Stimulated activated naive CD4-positive, alpha-beta T cell treated with Interleukin-2 at 50 U/mL for 16 hours (primary cell): ENCODE measurements at places on chromosomes 4 and X.

GRCh38 chr4:154376486-154376885 lies 115.1 kb downstream of the DCHS2 start:
- DNase-seq, result no peak

DNA sequence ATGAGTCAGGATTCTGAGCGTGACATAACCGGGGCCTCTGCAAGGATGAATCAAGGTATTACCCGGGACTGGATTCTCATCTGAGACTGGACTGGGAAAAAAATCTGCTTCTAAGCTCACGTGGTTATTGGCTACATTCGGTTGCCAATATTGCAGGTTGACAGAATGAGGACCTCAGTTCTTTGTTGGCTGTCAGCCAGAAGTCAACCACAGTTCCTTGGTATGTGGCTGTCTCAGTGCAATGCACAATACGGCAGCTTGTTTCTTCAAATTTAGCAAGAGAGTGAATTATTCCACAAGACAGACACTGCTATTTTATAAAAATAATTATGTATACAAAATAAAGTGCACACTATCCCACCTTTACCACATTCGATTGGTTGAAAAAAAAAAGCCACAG lies 424.2 kb downstream of the KLHL4 start:
- no peak for DNase-seq

DNA sequence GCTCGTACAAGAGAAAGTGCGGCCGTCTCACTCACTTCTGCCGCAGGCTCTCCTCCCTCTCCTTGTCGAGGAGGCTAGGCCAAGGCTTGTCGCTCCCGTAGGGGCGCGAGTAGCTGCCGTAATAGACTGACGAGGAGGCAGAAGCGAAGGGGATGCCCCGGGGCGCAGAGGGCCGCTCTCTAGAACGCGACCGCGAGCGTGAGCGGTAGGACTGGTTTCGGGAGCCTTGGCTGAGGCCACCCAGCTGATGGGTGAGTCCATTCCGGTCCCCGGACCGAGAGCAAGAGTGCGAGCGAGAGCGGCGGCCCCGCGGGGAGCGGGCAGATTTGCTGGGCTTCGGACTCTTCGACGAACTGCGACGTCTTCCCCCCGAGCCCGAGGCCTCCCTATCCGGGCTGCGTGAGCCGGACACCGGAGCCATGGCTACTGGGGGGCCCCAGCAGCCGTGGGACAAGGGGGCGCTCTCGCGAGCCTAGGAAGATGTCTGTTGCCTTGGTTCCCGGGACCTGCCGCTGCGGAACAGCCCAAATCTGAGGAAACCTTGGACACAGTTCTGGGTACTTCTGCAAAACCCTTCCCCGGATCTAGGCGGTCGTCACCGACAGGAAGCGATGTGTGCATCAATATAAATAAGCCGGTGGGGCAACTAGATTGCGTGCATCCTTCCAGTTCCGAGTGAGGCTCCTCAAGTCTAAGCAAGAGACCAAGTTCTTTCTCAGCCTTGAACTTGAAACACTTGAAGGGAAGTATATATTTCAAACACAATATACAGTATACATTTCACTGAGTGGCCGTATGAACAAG lies at the start of gene NKAP:
TSS of gene NKAP (minus strand) at position 567 of the 804 bp plus-strand sequence. CDS start at position 421, 146 bp downstream.
- peak; percentile 67 for DNase-seq

GRCh38 chrX:24215272-24215671 lies 65.7 kb downstream of the ZFX start:
- DNase-seq, result no peak

GRCh38 chr4:35464964-35465528 lies 779.3 kb downstream of the ARAP2 start:
- DNase-seq, result no peak

DNA sequence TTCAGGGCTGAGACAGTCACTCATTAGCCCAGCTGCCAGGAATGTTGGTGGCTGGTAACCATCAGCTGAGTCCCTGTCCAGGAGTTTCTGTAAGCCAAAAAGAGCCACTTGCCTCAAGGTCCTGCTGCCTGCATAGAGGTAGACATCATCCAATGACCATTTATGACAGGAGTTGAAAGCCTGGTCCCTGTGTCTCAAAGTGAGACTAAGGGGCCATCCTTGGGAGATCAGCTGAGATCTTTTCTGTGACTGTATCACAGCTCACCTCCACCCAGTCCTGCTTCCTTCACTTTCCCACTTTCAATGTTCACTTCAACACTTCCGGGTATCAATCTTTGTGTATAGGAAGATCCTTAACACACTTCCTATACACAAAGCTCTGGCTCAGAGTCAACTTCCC lies 28.4 kb upstream of the MAOA start:
- no peak for DNase-seq

DNA sequence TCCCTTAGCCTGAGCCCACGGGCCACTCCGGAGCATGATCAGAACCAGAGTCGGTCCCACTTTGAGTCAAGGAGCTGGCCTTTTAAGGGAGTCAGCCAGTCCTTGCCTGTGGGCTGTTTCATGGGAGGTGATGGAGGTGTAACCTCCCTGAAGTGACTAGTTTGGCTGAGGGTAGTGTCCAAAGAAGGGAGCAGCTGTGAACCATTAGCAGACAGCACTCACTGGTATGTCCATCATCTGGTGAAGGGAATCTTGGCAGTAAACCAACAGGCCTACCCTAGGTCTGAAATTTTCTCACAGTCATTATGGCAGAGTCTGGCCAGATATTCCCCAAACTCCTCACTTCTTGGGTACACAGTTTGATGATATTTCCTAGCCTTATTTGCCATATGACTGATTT lies 12.3 kb upstream of the REPS2 start:
- DNase-seq, result no peak

- DNase-seq, result no peak
Measured at GRCh38 chr4:36740796-36741310, 459.4 kb downstream of the DTHD1 start.

DNA sequence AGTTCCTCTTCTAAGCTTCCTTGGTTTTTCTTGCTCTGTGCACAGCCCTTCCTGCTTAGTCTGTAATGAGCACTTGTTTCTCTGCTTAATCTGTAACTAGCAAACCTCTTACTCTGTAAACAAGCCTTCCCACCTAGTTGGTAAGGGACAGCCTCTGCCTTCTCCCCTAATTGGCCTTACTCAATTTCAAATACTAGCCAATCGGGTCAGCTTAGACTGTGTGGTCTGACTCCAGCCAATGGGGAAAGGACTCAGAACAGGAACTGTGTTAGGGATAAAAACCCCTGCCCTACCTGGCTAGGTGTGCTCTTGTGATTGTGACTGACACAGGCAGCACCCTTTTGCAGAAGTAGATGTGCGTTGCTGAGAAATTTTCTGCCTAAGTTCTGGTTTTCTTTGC lies 136.5 kb upstream of the AADAT start:
- no peak for DNase-seq

DNA sequence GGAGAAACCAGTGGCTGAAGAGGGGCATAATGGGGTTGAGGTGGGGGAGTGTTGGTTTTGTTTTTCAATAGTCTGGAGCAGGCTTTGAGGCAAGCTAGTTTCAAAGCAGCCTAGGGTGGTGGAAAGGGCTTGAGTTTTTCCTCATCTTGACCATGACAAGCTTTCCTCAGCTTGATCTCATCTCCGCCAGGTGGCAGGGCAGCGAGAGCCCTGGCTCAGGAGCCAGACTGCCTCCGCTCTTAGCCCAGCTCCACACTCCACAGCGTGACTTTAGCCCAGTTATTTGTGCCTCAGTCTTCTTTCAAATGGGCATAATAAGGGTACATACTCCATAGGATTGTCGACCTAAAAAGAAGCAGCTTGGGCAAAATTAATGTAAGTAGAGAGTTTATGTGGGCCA lies 29.9 kb upstream of the SOWAHD start:
- DNase-seq, result no peak

DNA sequence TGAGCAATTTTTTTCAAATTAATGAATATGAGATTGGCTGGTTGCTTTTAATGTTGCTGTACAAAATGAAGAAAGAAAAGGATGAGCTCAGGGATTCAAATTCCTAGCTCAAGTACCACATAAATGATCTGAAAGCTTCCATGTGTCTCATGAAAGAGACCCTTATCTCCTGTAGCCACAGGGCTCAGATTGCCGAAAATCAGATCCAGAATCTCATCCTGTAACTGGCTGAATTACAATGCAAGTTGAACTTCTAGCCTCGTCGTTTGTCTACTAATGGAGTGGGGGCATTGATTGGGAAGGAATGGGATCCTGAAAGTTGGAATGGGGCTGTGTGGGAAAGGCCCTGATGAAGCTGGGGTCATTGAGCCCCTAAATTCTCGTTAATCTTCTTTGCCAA lies 143.4 kb upstream of the ATP6AP2 start:
- no peak for DNase-seq

DNA sequence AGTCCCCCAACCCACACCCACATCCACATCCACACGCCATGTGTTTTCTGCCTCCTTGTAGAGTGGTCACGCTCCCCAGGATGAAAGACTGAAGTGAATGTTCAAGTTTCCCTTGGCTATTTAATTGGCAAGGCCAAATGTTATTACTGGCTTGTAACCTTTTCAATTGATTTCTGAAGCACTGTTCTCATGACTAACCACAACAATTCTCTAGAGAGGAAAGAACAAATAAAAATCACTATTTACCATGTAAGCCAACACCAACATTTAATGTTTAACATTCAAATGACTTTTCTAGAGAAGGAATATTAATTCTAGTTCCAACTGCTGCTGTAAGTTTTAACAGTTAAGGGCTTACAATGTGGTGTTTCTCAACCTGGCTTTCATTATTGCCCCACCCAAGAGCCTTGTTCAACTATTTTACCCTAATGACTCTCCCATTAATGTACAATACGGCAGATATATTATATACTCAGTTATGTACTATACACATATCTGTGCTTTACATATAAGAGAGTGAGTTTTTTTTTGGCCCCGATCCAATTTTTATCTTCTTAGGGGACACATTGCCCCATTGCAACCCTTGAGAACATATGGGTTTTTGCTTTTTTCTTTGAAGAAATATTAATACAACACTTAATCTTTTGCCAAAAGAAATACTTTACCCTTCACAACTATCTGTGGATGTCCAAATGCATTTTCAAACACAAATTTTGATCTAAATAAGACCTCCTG lies 46.5 kb downstream of the RELL1 start:
- no peak for DNase-seq

DNA sequence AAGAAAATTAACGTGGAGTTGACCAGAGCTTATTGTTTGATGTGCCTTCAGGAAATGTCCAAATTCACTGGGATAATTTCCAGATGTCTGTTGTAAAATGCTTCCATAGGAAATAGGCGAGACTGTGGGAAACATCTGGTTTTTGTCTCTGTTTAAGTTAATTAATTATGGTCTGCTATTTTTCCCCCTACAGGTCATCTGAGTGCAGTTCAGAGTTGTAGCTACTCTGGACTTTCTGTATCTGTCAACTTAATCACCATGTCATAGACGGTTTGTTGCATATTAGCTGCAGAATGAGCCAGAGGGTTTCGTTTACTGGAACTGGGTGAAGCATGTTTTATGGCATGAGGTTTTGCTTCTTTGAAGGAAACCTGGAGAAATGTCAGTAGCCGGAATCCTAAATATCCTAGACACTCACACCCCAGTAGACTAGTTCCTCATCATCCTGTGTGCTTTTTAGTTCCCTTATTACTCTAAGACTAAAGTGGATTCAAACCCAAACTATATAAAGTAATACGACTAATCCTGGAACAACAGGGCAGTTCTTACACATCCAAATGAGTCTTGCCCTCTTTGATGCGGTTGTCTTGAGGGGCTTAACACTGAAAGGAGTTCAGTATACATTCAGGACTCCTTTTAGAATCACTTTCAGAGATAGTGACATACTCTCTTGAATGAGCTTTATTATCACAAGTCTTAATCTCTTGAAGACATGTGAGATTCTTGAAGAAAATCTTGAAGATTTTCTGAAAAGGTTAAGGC lies 62.5 kb downstream of the PPEF1 start:
- DNase-seq, result no peak

- no peak for DNase-seq
Measured at GRCh38 chr4:182873726-182874125, 43.5 kb downstream of the DCTD start.

DNA sequence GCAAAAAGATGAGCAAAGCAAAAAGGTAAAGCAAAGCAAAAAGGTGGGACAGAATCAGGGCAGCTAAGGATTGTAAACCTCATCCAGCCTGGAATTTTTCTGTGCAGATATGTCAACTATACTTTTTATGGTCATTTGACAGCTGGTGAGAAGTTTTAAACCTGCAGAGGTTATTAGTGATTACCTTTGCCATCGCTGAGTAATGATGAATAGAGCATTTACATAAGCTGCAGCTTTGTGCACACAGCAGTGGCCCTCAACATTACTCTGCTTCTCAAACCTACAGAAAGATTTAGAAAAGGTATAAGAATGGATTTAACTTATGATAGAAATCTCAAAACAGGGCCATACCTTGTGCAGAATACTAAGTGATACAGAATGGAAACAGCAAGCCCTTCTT lies 54.5 kb upstream of the C4orf54 start:
- no peak for DNase-seq

- no peak for DNase-seq
Measured at GRCh38 chr4:85901500-85901899, 426.6 kb downstream of the ARHGAP24 start.

DNA sequence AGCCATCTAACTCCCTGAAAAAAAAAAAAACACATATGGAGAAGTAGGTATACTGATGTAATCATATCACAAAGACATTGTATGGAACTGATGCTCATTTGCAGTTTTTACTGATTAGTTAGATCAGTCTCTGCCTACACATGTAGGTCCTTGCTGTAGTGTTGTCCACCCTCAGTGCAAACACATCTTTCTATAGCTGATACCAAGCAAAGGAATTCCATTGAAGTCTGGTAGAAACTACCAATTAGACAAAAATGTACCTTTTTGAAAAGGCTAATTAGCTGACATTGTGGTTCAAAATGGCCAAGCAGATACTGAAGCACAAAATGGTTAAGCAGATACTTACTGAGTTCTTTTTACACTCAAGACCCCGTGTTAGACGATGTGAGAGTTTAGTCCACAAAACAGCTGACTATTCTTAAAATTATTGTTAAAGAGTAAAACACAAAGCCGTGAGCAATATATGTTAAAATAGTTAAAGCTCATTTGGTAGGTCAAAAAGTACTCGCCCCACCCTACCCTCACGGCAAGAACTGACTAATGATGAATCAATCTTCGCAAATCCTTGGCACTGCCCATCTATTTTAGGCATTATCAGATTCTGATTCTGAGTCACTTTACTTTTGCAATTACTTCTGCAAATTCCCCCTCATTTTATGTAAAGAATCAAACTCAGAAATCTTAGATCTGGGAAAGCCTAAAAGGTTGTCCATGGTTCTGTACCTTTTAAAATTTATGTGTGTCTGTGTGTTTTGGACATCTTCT lies 40.4 kb downstream of the COL4A6 start:
- DNase-seq, result no peak

- no peak for DNase-seq
Measured at GRCh38 chr4:17763416-17763815, 18.0 kb downstream of the FAM184B start.
